ENCODE measurements at places on chromosomes 1 and 21.
A peak's percentile ranks its signal among the peaks of the same experiment; 100 is the strongest.

- DNase-seq: no peak
These were observed 137.6 kb downstream of the ZZZ3 start for GRCh38 chr1:77544845-77545244.

- no peak for DNase-seq
These were observed 139.2 kb downstream of the CASZ1 start for GRCh38 chr1:10657088-10657847.

GRCh38 chr1:78491451-78492071 lies 787 bp downstream of the PTGFR start:
- peak; percentile 75 for DNase-seq

DNA sequence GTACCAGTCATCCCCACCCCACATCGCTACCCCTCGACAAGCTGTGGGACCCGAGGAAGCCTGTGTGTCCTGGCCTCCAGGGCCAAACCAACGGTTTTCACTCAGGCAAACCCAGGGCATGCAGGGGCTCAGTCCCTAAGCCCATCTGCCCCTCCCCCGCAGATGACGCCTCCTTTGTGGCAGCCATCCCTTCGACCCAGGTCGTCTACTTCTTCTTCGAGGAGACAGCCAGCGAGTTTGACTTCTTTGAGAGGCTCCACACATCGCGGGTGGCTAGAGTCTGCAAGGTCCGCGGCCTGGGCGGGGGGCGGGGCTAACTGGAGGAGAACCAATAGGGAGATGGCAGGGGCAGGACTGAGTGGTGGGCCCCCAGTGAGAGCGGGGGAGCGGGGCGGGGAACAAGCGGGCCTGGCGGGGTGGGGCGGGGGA lies 7.4 kb downstream of the SEMA4A start:
- peak; percentile 91 for DNase-seq

DNA sequence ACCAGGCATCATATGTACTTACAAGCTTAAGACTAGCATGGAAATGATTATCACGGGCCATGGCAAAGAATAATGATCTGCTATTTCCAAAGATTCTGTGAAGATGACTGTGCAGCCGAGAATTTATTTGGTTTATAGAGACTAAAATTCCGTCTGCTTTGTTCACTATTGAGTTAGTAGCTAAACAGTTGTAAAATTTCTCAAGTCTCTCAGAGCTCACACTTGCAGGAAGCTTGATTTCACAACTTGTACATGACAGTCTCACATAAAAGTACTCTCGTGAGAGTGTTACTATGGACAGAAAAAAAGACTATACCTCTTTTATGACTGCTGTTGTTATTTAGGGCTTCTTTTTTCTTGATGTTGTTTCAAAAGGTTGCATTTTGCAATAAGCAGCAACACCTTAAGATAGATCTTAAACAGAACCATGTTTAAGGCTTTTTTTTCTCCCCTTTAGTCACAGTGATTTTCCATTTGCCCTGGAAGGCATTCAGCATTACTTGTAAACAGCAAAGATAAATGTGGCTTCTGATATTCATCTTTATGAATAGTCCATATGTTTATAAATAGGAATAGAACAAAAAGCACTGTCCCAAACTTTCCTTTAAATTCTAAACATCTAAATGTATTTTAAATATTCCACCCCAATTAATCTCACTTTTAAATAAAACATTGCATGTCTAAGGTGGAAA lies 24.8 kb downstream of the ST6GALNAC5 start:
- DNase-seq: peak; percentile 47

DNA sequence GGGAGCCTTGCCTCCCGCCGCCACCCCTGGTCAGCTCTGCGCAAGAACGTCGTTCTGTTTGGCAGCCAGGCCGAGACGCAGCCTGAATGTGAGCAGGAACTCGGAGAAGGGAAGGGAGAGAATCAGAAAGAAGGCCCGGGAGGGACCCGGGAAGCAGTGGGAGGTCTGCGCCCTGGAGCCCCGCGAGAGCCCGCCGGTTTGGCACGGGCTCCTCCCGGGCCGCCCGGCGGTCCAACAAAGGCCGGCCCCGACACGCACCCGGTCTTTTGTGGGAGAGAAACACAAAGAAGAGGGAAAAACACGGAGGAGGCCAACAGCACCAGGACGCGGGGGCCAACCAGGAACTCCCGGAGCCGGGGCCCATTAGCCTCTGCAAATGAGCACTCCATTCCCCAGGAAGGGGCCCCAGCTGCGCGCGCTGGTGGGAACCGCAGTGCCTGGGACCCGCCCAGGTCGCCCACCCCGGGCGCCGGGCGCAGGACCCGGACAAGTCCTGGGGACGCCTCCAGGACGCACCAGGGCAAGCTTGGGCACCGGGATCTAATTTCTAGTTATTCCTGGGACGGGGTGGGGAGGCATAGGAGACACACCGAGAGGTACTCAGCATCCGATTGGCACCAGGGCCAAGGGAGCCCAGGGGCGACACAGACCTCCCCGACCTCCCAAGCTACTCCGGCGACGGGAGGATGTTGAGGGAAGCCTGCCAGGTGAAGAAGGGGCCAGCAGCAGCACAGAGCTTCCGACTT lies 2.7 kb upstream of the OLIG2 start:
- DNase-seq: no peak

GRCh38 chr1:19981507-19982312 lies 2.3 kb upstream of the PLA2G2A start:
- DNase-seq: no peak
